Mucosa of gallbladder (tissue), 1 donor: ENCODE measurements at places on chromosomes 16 and 17. TPM values are rescaled to one million over a fixed set of nuclear protein-coding genes. Genes with fewer than 3 reads are reported as not detected.

DNA sequence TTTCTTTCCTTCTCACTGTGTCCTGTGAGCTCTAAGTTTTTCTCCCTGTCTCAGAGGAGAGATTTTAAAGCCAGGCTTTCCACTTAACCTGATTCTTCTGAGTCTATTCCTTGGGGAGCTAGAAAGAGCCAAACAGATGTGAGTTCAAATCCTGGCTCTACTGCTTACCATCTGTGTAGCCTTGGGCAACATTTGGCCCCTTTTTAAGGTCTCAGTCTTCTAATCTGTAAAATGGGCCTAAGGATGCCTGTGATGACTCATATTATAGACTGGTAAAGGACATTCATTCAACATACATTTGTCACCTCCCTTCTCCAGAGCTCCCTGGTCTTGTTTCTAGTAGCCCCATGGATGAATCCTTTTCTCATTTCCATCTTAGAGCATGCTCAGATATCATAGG lies 304.0 kb downstream of the SHISA9 start:
- DNase-seq, result no peak

The KRT16 gene
- not detected for total RNA-seq

GRCh38 chr16:87464691-87465300 lies 28.0 kb downstream of the ZCCHC14 start:
- peak; percentile 61 for DNase-seq

DNA sequence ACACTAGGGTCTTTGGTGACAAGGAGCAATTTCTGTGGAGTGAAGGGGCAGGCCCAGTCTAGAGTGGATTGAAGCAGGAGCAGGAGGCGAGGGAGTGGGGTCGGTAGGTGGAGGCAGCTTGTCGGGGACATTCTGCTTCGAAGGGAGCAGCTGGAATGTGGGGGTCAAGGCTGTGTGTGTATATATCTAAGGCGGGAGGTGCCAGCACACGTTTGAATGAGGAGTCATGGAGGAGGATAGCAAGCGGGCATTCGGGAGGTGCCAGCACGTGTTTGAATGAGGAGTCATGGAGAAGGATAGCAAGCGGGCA lies 17.7 kb downstream of the NT5M start:
- no peak for DNase-seq

DNA sequence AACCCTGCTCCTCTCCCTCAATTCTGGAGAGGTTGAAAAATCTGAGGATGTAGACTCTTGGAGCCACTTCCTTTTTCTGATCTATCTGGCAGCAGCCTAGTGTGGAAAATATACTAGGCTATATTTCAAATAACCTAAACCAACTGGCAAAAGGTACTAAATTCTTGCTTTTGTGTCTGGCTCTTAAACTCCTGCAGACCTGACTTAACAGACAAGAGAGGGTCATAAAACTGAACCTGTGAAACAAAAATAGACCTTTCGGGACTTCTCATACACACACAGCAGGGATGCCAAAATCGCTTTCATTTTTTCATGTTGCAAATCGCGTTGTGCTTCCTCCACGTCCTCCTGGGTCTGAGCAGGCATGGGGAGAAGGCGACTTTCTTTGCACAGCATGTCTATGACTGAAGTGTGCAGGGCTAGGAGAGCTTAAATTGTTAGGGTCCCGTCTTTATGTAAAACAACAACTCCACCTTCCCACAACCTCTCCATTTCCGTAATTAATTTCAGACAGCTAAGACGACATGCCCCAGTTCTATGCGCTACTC lies 520.7 kb upstream of the PSMD7 start:
- no peak for DNase-seq

DNA sequence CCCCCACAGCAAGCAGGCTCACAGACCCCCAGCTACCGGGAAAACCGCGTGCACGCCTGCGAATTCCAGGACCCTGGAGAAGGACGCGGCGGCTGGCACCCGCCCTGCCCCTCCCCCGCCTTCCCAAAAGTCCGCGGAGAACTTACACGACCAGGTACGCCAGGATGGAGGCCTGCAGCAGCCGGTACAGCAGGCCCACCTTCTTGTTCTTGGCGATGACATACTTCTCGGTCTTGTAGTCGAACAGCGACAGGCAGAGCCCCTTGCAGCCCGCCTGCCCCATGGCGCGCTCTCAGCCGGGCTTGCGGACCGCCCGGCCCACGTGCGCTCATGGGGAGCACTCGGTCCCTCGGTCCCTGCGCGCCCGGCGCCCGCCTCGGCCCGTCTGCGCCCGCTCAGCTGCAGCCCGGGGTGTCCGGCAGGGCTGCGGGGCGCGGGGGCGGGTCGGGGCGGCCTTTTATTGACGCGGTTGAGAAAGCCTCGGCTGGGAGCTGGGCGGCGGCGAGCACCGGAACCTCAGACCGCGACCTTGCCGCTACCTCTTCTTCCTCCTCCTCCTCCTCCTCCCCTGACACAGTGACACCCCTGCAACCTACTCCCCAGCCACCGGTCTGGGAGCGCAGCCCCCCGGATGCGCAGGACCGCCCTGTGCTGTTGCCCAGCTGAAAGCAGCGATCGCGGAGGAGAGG lies at the start of gene P2RX5:
Gene P2RX5 (minus strand): TSS at position 433 of the 689 bp plus-strand sequence. CDS start 150 bp downstream, at position 283.
- DNase-seq, result no peak
